GM19239 (cell line): ENCODE measurements at places on chromosomes 5 and 9.

DNA sequence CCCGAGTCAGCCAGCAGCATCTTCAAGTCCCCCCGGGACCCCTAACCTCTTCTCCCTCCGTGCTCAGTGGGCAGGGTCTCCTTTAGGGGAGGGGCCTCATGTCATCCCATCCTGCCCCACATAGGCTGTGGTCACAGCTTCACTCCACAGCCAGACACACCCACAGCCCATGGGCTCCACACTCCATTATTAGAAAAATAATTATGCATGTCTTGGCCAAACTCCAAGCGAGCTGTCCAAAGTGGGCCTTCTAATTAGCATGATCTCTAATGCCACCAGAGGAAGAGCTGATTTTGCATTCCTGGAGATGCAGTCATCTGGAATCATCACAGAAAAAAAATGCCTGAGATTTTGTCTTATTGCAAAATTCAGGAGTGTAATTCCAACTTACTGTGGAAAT, 418.2 kb downstream of the IRX2 start:
- DNase-seq, result no peak

- DNase-seq, result no peak
Measured at GRCh38 chr5:2157372-2157771, 274.6 kb upstream of the IRX4 start.

DNA sequence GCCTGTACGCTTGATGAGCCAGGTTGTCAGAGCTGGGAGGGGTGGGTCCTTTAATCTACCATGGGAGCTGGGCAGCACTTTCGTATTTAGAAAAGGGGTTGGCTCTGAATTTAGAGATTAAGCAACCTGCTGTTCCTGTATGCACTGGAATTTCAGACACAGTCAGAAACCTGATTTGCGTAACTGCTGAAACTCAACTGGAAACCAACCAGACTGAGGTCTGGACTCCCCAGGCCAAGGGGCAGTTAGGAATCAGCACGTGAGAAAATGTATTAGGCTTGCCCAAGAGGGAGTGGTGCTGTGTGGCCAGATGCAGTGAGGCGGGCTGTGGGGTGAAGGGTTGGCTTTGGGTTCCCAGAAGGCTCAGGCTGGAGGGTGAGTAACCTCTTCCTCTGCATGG, 235.0 kb downstream of the GOLPH3 start:
- DNase-seq, result no peak

- DNase-seq, result no peak
Measured at GRCh38 chr5:161155451-161155850, 303.4 kb upstream of the ATP10B start.

DNA sequence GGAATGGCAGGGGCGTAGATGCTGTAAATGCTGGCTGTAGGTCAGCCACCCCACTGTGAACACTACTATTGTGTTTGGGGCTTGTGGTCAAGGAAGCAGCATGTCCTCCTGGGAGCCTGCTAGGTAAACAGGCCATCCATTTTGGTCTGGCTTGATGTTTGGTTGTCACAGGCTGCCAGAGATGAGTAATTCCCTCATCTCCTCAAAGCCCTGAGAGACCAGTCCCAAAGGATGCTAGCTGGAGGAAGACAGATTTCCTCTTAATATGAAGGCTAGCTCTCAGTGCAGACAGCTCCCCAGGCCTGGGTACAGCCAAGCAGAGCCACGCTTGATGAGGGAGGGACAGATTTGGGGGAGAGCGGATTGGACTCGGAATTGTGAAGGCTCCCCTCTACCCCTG, 72.5 kb upstream of the MAP1B start:
- DNase-seq, result no peak

DNA sequence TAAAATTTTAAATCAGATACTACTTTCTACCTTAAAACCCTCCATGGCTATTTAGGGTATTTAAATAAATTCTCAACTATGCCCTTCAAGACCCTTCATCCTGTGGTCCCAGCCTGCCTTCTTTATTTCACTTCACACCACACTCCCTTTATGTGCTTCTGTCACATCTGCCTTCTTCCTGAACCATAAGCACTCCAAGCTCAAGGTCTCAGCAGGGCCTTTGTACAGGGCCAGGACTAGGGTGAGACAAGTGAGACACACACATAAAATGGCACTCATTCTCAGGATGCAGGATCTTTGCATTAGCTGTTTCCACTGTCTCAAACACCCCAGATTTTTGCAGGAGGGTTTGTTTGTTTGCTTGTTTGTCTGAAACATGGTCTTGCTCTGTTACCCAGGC, 7.6 kb downstream of the ITK start:
- DNase-seq, result no peak

- DNase-seq, result no peak
Measured at GRCh38 chr5:36357391-36357975, 55.8 kb upstream of the RANBP3L start.

- peak; percentile 42 for DNase-seq
Measured at GRCh38 chr5:50667653-50668595, 1.5 kb downstream of the PARP8 start.

GRCh38 chr9:21890696-21891095, 88.3 kb downstream of the MTAP start:
- DNase-seq, result no peak
